ENCODE measurements at places on chromosomes 12 and 14. TPM values are rescaled to one million over a fixed set of nuclear protein-coding genes. Genes with fewer than 3 reads are reported as not detected.

DNA sequence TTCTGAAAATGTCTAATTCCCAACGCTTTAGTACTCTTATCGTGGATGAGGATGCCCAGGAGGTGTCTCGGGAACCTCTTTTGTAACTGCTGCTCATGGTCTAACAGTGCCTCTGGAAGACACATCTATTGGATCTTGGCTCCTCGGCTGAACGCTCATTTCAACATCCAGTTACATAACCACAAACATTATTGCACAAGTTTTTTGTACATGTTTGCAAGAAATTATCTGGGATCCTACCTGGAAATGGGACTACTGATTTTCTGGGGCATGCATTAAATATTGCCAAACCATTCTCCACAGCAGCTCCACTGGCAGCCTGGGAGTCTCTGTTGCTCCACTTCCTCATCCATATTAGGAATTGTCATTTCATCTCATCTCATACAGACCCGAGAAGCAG is 117.5 kb upstream of the EVL start:
- H3K27me3 ChIP-seq, result no peaks in the 10 kb centered on the region
- no peak overlapping the region for H3K4me3 ChIP-seq
- H3K27ac ChIP-seq, result no peak overlapping the region
- no peak for DNase-seq

DNA sequence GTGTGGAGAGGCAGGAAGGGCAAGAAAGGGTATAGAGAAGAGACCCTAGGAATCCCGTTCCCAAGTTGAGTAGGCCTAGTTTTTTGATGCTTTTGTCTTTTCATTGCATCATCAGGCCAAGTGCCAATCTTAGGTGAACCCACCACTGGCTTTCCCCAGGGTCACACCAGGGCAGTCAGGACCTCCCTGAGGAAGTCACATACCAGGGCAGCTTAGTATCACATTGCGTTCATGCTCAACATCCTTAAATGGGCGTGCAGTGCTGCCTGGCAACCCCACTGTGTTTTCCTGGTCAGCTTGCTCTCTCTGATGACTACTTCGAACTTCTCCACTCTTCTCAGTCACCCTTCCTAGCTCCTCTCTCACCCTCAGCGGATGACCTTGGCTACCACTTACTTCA is 9.0 kb downstream of the ASIC1 start:
- H3K27ac ChIP-seq, result no peak overlapping the region
- H3K27me3 ChIP-seq, result no peaks in the 10 kb centered on the region
- no peaks in the 10 kb centered on the region for H3K4me1 ChIP-seq
- H3K36me3 ChIP-seq, result no peaks in the 10 kb centered on the region
- H3K4me3 ChIP-seq, result no peak overlapping the region

- DNase-seq, result no peak
- no peaks in the 10 kb centered on the region for H3K27me3 ChIP-seq
- H3K36me3 ChIP-seq, result no peaks in the 10 kb centered on the region
- H3K4me3 ChIP-seq, result no peak overlapping the region
- H3K4me1 ChIP-seq, result peaks cover 24% of the 10 kb centered on the region
Measured at GRCh38 chr12:116066381-116067230, 210.9 kb downstream of the MED13L start.

GRCh38 chr12:64707362-64707761 is 51.8 kb downstream of the GNS start:
- no peak for DNase-seq
- H3K27me3 ChIP-seq, result no peaks in the 10 kb centered on the region
- no peak overlapping the region for H3K27ac ChIP-seq
- no peak overlapping the region for H3K4me3 ChIP-seq
- H3K4me1 ChIP-seq, result no peaks in the 10 kb centered on the region
- H3K36me3 ChIP-seq, result peaks cover 4% of the 10 kb centered on the region

- H3K27ac ChIP-seq, result no peak overlapping the region
- H3K4me3 ChIP-seq, result no peak overlapping the region
- H3K36me3 ChIP-seq, result no peaks in the 10 kb centered on the region
- DNase-seq, result no peak
Measured at GRCh38 chr12:30880061-30880460, 46.5 kb upstream of the TSPAN11 start.

GRCh38 chr12:28550757-28551704 is 360.8 kb downstream of the CCDC91 start:
- DNase-seq, result no peak
- H3K36me3 ChIP-seq, result no peaks in the 10 kb centered on the region
- H3K4me3 ChIP-seq, result no peak overlapping the region
- no peaks in the 10 kb centered on the region for H3K27me3 ChIP-seq
- H3K4me1 ChIP-seq, result no peaks in the 10 kb centered on the region
- no peak overlapping the region for H3K27ac ChIP-seq

DNA sequence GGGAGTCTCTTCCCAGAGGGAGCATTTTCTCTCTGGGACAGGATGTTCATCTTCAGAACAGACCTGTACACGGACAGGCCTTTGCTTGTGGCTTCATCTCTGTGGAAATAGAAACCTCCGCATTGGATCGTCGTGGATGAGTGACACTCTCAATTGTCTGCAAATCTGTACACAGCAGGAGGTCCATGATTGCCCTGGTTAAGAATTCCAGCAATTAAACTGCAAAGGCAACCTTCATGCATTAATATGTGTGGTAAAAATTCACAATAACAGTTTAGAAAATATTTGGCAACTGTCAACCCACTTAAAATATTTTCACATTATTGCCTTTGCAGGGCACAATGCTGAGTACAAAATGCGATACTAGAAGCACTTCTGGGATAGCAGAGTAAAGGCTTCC is 149.8 kb upstream of the SFSWAP start:
- H3K4me3 ChIP-seq, result no peak overlapping the region
- H3K4me1 ChIP-seq, result no peaks in the 10 kb centered on the region
- no peak overlapping the region for H3K27ac ChIP-seq
- H3K27me3 ChIP-seq, result peaks cover 3% of the 10 kb centered on the region
- no peaks in the 10 kb centered on the region for H3K36me3 ChIP-seq

DNA sequence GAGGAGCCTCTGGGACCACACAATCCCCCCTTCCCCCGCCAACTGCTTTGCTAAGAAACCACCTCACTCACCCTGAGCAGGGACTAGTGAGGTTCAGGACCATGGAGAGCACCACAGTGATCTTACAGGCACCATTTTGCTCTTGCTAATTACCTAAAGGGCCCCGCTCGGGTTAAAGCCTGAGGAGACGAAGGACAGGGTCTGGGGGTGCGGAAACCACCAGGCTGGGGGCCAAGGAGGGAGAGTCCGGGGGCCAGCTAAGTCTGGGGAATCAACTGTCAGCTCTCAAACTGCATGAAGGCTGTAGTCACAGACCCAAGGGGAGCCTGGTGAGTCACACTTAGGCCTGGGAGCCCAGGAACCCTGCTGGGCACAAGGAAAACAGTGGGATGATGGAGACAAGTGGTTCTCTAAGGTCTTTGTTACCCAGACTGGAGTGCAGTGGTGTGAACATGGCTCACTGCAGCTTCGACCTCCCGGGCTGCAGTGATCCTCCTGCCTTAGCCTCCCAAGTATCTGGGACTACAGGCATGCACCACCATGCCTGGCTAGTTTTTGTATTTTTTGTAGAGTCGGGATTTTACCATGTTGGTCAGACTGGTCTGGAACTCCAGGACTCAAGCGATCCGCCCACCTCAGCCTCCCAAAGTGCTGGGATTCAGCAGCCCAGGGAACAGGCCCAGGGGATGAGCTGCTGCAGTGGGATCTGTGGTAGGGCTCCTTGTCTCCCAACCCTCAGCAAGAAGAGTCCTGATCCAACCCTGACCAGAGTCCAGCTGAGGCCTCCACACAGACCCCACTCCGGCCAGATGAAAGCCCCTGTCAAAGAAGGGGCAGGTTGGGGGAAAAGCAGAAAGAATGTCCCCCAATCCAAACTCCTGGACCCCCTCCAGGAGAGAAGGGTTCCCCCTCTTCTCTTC is 98.8 kb downstream of the CALM1 start:
- H3K36me3 ChIP-seq, result no peaks in the 10 kb centered on the region
- H3K27ac ChIP-seq, result no peak overlapping the region
- no peak for DNase-seq
- no peak overlapping the region for H3K4me3 ChIP-seq
- no peaks in the 10 kb centered on the region for H3K27me3 ChIP-seq

DNA sequence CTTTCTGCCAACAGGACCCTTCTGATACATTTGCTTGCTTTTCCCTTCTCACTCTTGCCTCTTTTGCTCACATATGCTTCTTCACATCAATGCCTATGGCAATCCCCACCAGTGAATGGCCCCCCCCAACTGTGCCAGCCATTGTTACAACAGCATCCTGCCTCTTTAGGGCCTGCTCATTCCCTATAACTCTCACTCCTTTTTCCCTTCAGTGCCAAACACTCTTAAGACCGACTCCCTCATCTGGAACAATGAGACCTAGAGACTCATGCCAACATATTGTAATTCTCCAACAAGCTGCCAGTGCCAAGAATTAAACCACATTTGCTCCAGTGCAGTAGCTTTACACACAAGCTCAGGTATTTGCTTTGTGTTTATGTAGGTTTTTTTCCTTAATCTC is 189.0 kb downstream of the SOX5 start:
- no peaks in the 10 kb centered on the region for H3K36me3 ChIP-seq
- no peak for DNase-seq
- H3K4me1 ChIP-seq, result no peaks in the 10 kb centered on the region

- DNase-seq, result no peak
- H3K27me3 ChIP-seq, result peaks cover 7% of the 10 kb centered on the region
- H3K4me1 ChIP-seq, result no peaks in the 10 kb centered on the region
Measured at GRCh38 chr12:65670775-65671174, 153.5 kb upstream of the HMGA2 start.

DNA sequence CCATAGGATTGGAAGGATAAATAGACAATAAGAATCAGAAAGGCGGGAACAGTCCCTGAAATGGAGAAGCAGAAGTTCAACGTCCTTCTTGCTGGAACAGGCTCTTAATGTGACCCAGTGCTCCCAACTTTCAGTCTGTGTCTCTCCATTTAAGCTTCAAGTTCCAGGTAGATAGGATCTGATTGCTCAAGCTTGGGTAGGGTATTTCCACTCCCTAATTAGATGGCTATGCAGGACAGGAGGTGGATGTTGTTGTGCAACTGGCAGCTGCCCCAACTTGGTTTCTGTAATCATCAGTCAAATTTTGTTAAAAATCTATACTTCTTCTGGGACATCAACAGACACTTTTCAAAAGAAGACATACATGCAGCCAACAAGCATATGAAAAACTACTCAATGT is 266.2 kb downstream of the C12orf75 start:
- H3K27ac ChIP-seq, result no peak overlapping the region
- no peaks in the 10 kb centered on the region for H3K27me3 ChIP-seq
- H3K4me1 ChIP-seq, result peaks cover 4% of the 10 kb centered on the region
- no peak for DNase-seq
- H3K36me3 ChIP-seq, result no peaks in the 10 kb centered on the region
- no peak overlapping the region for H3K4me3 ChIP-seq

DNA sequence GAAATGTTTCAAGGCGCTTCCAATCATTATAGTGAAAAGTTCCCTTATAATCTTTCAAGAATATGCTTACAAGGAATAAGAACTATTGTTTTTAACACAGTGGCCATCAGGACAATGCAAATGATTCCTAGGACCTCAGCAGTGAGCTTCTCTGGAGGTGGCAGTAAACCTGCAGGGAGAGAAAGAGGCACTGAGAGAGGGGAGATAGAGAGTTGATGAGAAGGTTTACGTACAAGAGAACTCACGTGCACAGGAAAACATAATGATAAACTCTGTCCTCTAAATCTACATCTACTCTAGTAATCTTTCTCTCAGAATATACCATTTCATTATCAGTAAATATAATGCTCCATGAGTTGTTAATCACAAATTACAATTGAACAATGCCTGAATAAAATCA is 715 bp downstream of the KLRC4 start:
- no peak for DNase-seq
- H3K4me1 ChIP-seq, result no peaks in the 10 kb centered on the region
- H3K36me3 ChIP-seq, result no peaks in the 10 kb centered on the region
- no peak overlapping the region for H3K4me3 ChIP-seq
- H3K27me3 ChIP-seq, result no peaks in the 10 kb centered on the region

- H3K27ac ChIP-seq, result no peak overlapping the region
- no peaks in the 10 kb centered on the region for H3K4me1 ChIP-seq
- no peak overlapping the region for H3K4me3 ChIP-seq
- peaks cover 13% of the 10 kb centered on the region for H3K36me3 ChIP-seq
- DNase-seq, result no peak
Measured at GRCh38 chr12:12964255-12964654, 12.3 kb upstream of the GPRC5D start.

DNA sequence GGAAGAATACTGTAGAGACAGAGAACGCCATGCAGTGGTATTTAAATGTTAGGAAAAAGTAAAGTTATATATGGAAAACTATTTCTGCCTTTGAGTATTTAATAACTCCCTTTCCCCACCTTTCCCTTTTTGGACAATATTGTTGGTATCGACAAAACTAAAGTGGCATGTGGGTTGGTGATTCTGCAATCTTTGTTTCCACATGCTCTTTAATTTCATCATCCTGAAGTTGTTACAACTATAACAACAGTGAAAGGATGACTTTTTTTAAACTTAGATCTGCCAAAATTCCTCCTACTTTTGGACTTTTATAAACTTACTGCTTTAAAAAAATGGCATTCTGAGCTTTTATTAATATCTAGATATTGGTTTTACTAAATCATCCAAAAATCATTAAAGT is 25.3 kb downstream of the TTC8 start:
- H3K36me3 ChIP-seq, result peaks cover 17% of the 10 kb centered on the region
- no peak for DNase-seq
- H3K27ac ChIP-seq, result no peak overlapping the region
- no peak overlapping the region for H3K4me3 ChIP-seq

DNA sequence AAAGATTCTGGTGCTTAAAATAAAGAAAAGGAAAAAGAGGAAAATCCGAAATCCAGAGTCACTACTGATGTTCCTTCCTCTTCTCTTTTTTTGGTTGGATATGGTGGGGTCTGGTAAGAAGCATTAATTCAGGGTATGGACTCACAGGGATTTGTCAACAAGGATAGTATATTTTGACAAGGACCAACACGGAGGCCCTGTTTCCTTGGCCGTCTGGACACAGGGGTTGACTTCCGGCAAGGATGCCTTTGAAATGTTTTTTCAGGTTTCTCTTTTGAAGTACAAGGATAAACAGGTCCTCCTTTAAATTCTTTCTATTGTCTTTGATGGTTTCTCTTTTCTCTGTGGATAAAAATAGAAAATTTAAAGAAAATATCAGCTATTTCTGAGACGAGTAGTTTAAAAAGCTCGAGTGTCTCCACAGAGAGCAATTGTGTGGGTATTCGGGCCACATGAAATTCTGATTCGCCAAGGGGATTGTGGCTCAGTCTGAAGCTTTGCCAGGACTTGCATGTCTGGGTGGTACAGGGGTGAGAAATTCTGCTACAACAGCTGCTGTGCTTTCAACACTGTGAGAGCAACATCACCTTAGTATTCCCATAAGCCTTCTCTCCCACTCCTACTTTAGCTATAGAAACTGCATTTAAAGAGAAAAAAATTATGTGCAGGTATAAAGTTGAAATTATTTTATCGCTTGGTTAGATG is 88.5 kb upstream of the CSRP2 start:
- no peak for DNase-seq
- no peak overlapping the region for H3K27ac ChIP-seq
- no peaks in the 10 kb centered on the region for H3K27me3 ChIP-seq

GRCh38 chr14:47626151-47627035 is 49.0 kb downstream of the MDGA2 start:
- DNase-seq, result no peak
- no peaks in the 10 kb centered on the region for H3K4me1 ChIP-seq
- H3K27ac ChIP-seq, result no peak overlapping the region
- no peaks in the 10 kb centered on the region for H3K36me3 ChIP-seq
- no peaks in the 10 kb centered on the region for H3K27me3 ChIP-seq

GRCh38 chr12:107607464-107608392 is 77.9 kb upstream of the PWP1 start:
- peak; percentile 89 for DNase-seq
- H3K36me3 ChIP-seq, result no peaks in the 10 kb centered on the region
- no peak overlapping the region for H3K4me3 ChIP-seq
- no peak overlapping the region for H3K27ac ChIP-seq

The DDX55 gene
- total RNA-seq, result 20.2 TPM

The GLT1D1 gene
- total RNA-seq, result 3.5 TPM

The MEG3 gene
- total RNA-seq, result 15.6 TPM

The KLRC1 gene
- total RNA-seq, result 2.5 TPM

The GYS2 gene
- total RNA-seq, result not detected

The CCDC88C gene
- 34.1 TPM for total RNA-seq
